ENCODE measurements at places on chromosomes 5 and 9.

GRCh38 chr5:131329286-131329560, 65.4 kb downstream of the CDC42SE2 start:
- no peak for DNase-seq

GRCh38 chr9:110183208-110184145, 24.5 kb downstream of the C9orf152 start:
- no peak for DNase-seq

DNA sequence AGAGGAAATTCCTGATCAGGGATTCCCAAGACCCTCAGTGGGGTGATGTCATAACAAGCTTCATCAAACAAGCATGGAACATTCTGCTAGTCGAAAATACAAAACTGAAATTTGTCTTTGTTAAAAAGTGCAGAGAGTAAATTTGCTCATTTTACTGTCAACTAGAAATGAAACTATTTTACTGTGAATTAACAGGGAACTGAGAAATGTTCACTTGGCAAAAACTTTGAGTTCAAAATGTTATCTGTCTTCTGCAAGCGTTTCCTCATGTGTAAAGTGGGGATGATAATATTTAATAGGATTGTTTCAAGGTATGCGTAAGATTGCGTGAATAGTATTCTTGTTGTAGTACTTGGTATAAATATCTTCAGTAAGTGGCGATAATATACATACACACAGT, 45.4 kb downstream of the ALDH1A1 start:
- no peak for DNase-seq

DNA sequence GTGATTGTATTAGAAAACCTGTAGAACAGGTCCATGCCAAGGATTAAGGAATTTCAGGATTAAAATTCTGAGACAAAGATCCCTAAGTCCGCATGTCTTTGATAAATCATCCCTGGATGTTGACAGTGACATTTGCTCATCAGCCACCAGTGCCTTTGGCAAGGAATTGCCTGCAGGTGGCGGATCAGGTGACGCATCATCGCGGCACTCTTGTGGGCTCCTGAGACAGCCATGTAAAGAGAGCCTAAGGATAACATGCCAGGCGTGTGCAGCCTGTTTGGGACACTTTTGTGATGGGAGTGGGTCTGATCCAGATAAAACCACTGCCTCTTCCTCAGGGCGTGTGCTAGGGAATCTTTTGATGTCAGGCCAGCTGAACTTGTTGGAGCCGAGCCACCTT, 40.6 kb downstream of the ADCY2 start:
- DNase-seq = peak; percentile 90

DNA sequence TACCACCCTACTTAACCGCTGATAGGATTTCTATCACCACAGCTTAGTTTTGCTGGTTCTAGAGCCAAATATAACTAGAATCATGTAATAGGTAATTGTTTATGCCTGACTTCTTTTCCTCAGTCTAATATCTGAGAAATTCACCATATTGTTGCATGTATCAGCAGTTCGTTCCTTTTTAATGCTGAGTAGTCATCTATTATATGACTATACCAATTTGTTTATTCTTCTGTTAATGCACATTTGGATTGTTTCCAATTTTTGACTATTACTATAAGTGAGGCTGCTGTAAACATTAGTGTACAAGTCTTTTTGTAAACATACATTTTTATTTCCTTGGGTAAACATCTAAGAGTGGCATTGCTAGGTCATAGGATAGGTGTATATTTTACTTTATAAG, 25.9 kb downstream of the CSNK1G3 start:
- no peak for DNase-seq

GRCh38 chr5:144427866-144428265, 257.2 kb downstream of the KCTD16 start:
- no peak for DNase-seq

GRCh38 chr5:154355129-154355611, 90.6 kb upstream of the SAP30L start:
- DNase-seq = peak; percentile 16

- no peak for DNase-seq
Measured at GRCh38 chr5:40333459-40334241, 346.1 kb upstream of the PTGER4 start.

- no peak for DNase-seq
Measured at GRCh38 chr5:174665347-174665746, 59.0 kb upstream of the MSX2 start.
